HFFc6 (cell line): ENCODE measurements at places on chromosomes 3 and 15. TPM values are rescaled to one million over a fixed set of nuclear protein-coding genes. Genes with fewer than 3 reads are reported as not detected.

XIRP1 gene
- 0.02 TPM in 1 of 3 replicates, not detected in the others for total RNA-seq

ZDHHC19 gene
- total RNA-seq = not detected in 3 replicates

DNA sequence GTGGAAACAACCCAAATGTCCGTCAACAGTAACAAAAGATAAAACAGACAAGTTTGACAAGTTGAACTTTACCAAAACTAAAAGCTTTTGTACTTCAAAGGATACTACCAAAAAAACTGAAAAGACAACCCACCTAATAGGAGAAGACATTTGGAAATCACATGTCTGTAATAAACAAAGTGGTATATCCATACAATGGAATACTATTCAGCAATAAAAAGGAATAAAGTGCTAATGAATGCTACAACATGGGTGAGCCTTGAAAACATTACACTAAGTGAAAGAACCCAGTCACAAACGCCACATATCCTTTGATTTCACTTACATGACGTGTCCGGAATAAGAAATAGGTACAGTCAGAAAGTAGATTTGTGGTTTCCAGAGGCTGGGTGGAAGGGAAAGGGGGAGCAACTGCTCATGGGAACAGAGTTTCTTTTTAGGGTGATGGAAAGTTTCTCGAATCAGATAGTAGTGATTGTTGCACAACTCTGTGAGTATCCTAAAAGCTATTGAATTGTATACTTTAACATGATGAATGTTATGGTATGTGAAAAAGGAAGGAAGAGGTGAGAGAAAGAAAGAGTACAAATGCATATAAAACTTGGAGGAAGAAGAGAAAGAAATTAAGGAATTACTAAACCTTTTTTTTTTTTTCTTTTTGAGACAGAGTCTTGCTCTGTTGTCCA, 72.7 kb upstream of the ABHD2 start:
- peaks cover 14% of the 10 kb centered on the region for H3K36me3 ChIP-seq
- H3K27ac ChIP-seq = no peak overlapping the region
- H3K4me3 ChIP-seq = no peak overlapping the region
- peaks cover 43% of the 10 kb centered on the region for H3K4me1 ChIP-seq

DNA sequence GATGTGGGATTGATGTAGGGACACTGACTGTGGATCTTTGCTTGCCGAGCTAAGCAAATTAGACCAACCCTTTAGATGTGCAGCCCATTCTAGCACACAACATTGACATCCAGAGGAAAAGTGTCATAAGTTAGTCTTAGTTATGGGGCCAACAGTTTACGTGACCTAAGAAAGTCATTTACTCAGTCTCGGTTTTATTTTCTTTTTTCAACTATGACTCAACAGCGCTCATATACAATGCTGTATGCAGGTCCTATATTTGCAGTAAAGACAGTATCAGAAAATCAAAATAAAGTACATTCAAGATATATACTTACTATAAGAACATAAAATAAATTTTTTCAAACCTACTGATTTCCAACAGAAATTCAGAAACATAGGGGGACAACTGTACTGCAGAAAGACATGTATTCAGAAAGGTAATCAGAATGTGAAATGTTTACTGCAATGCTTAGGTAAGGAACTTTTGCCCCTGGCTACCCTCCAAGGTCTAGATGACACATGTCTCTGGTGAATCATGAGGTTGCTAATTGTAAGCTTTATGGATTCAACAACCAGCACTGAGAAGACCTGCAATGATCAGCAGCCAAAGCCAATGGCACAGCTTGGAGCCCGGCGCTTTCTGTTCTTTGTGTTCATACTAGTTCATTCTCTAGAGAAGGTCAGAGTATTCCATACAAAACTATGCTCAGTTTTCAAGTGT, 317.5 kb upstream of the CNTN6 start:
- H3K27ac ChIP-seq = no peak overlapping the region
- no peaks in the 10 kb centered on the region for H3K4me1 ChIP-seq
- no peaks in the 10 kb centered on the region for H3K27me3 ChIP-seq
- H3K36me3 ChIP-seq = no peaks in the 10 kb centered on the region

TMOD2 gene
- 12.1 to 13.9 TPM (median 12.6 TPM) in 3 replicates for total RNA-seq

- H3K27ac ChIP-seq = no peak overlapping the region
- H3K4me1 ChIP-seq = peaks cover 3% of the 10 kb centered on the region; the same call in 1 of the 2 replicates
- no peaks in the 10 kb centered on the region for H3K36me3 ChIP-seq
- H3K27me3 ChIP-seq = peaks cover 2% of the 10 kb centered on the region; the same call in 1 of the 2 replicates
Observed at GRCh38 chr3:195084746-195085145, 186.2 kb downstream of the XXYLT1 start.

ARIH1 gene
- 159 to 167 TPM (median 164 TPM) in 3 replicates for total RNA-seq

- H3K36me3 ChIP-seq = no peaks in the 10 kb centered on the region
- no peak overlapping the region for H3K4me3 ChIP-seq
- H3K27me3 ChIP-seq = peaks cover 9% of the 10 kb centered on the region
- DNase-seq = no peak
Observed at GRCh38 chr3:192433704-192434103, 293.6 kb downstream of the FGF12 start.

EFCC1 gene
- total RNA-seq = not detected in 3 replicates

PRTG gene
- 0.13 to 2.1 TPM (median 0.18 TPM) in 3 replicates for total RNA-seq

DNA sequence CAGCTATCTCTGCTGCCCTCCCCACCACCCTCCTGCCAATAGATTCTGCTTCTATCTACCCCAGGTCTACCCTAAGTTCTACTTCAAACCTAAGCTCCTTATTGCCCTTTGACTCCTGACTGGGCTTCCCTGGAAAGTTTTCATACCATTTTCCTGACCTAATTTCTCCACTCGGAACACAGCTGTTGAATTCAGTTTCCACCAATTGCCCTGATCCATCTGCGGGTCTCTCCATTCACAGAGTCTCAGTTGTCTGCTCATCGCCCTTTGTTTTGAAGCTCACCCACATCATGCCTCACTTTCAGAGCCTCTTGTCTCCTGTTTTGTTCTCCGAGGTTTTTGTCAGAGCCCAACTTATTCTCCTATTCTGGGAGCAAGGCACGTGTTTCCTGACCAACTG, 56.8 kb upstream of the ABI3BP start:
- H3K27ac ChIP-seq = no peak overlapping the region
- H3K4me1 ChIP-seq = peaks cover 7% of the 10 kb centered on the region; the same call in 1 of the 2 replicates
- H3K27me3 ChIP-seq = peaks cover 2% of the 10 kb centered on the region; the same call in 1 of the 2 replicates
- H3K36me3 ChIP-seq = peaks cover 13% of the 10 kb centered on the region

HGD gene
- 0.28 TPM in 1 of 2 replicates, not detected in the other for total RNA-seq

DNA sequence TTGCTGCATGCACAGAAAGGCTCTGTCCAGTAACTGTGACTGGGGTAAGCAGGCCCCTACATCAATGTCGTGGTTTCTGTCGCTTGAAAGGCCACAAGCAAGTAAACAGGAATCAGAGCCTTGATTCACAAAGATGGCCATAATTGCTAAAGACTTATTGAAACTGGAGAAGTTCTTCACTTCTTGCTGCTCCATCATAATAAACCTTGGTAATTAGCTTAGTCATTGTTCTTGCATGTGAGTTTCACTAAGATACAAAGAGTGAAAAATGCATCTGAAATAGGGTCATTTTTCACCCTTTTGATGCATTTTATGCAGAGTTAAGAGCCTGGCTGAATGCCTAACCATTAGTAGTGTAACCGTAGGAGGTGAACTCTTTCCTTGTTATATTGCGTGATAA, 3.2 kb downstream of the SEMA6D start:
- H3K4me1 ChIP-seq = peaks cover 32% of the 10 kb centered on the region
- no peak overlapping the region; the same call in 1 of the 2 replicates for H3K27ac ChIP-seq
- H3K36me3 ChIP-seq = no peaks in the 10 kb centered on the region

- no peaks in the 10 kb centered on the region for H3K36me3 ChIP-seq
- H3K27me3 ChIP-seq = peaks cover 17% of the 10 kb centered on the region
- peaks cover 29% of the 10 kb centered on the region for H3K4me1 ChIP-seq
- peak overlapping the region; percentile 79 for H3K4me3 ChIP-seq
Observed at GRCh38 chr3:64445109-64445943, 220.1 kb upstream of the PRICKLE2 start.

- H3K27ac ChIP-seq = no peak overlapping the region
- no peak for DNase-seq
- no peak overlapping the region for H3K4me3 ChIP-seq
- no peaks in the 10 kb centered on the region for H3K36me3 ChIP-seq
- no peaks in the 10 kb centered on the region; the same call in 1 of the 2 replicates for H3K27me3 ChIP-seq
Observed at GRCh38 chr15:39381517-39381916, 199.4 kb upstream of the THBS1 start.

DNA sequence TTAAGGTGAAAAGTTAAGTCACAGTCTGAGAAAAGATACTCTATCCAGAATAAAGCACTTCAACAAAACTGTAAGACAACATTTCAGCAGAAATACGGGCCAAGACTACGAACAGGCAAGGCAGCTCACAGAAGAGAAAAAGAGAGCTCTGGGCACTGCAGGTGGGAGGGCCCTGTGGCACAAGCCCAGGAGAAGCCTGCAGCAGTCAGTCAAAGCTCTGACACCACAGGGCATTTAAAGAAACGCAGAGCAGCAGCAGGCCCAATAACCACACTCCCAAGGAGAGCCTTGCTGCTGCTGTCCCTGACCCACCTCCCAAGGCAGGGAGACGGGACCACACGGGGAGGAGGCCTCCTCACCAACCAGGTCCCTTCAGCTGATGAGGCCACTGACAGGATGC, 19.2 kb downstream of the CHSY1 start:
- no peak for DNase-seq
- no peak overlapping the region for H3K4me3 ChIP-seq
- peaks cover 63% of the 10 kb centered on the region for H3K36me3 ChIP-seq
- H3K27ac ChIP-seq = no peak overlapping the region

- DNase-seq = no peak
- peaks cover 13% of the 10 kb centered on the region for H3K27me3 ChIP-seq
- no peak overlapping the region for H3K27ac ChIP-seq
- no peaks in the 10 kb centered on the region for H3K36me3 ChIP-seq
Observed at GRCh38 chr3:8403996-8404395, 97.6 kb upstream of the LMCD1 start.

DNA sequence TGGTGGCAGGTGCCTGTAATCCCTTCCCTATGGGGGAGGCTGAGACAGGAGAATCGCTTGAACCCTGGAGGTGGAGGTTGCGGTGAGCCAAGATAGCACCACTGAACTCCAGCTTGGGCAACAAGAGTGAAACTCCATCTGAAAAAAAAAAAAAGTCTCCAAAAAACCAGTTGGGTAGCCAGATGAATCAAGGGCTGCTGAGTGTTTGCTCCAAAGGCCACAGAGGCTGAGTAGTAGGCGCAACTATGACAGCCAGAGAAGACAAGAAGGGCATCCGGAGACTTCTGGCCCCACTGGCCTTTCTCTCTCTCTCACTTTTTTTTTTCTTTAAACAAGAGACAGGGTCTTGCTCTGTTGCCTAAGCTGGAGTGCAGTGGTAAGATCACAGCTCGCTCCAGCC, 131.8 kb downstream of the SMAD6 start:
- H3K27ac ChIP-seq = peak overlapping the region; percentile 75; the same call in 1 of the 2 replicates
- peaks cover 56% of the 10 kb centered on the region for H3K4me1 ChIP-seq
- H3K36me3 ChIP-seq = no peaks in the 10 kb centered on the region; the same call in 1 of the 2 replicates
- DNase-seq = no peak
- no peaks in the 10 kb centered on the region for H3K27me3 ChIP-seq

GRCh38 chr3:38102444-38102814, 34.5 kb downstream of the ACAA1 start:
- peaks cover 27% of the 10 kb centered on the region for H3K27me3 ChIP-seq
- H3K4me3 ChIP-seq = no peak overlapping the region
- no peak overlapping the region for H3K27ac ChIP-seq
- no peak for DNase-seq
- H3K4me1 ChIP-seq = no peaks in the 10 kb centered on the region

DNA sequence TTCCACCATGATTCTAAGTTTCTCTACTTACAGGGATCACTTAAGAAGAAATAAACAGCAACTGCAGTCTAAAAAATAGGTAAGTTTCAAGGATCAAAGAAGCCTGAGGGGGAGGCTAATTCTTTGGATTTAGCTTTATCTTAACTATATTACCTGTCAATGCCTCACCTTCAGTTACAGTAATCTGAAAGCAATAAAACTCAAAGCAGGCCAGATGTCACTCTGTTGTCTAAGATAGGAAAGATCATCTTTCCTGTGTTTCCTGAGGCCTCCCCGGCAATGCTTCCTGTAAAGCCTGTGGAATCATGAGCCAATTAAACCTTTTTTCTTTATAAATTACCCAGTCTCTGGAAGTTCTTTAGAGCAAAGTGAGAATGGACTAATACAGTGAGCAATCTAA, 60.2 kb downstream of the NPTN start:
- peaks cover 41% of the 10 kb centered on the region for H3K4me1 ChIP-seq
- no peak for DNase-seq
- peaks cover 27% of the 10 kb centered on the region for H3K36me3 ChIP-seq
- peaks cover 3% of the 10 kb centered on the region for H3K27me3 ChIP-seq

GRCh38 chr3:73284472-73284871, 223.0 kb downstream of the EBLN2 start:
- no peak overlapping the region for H3K4me3 ChIP-seq
- H3K4me1 ChIP-seq = no peaks in the 10 kb centered on the region
- peaks cover 15% of the 10 kb centered on the region for H3K27me3 ChIP-seq
- no peaks in the 10 kb centered on the region for H3K36me3 ChIP-seq
- DNase-seq = no peak

- H3K36me3 ChIP-seq = peaks cover 23% of the 10 kb centered on the region
- H3K27me3 ChIP-seq = no peaks in the 10 kb centered on the region
- peak overlapping the region; percentile 94 for H3K27ac ChIP-seq
- peak overlapping the region; percentile 70 for H3K4me3 ChIP-seq
- DNase-seq = no peak
Observed at GRCh38 chr3:192887047-192887446, 30.6 kb downstream of the MB21D2 start.

GRCh38 chr3:85427467-85427866, 468.7 kb downstream of the CADM2 start:
- no peaks in the 10 kb centered on the region for H3K36me3 ChIP-seq
- DNase-seq = no peak
- H3K27ac ChIP-seq = no peak overlapping the region
- no peak overlapping the region for H3K4me3 ChIP-seq

- H3K27ac ChIP-seq = peak overlapping the region; percentile 86
- peaks cover 82% of the 10 kb centered on the region for H3K4me1 ChIP-seq
- peak overlapping the region; percentile 51 for H3K4me3 ChIP-seq
- no peaks in the 10 kb centered on the region; the same call in 1 of the 2 replicates for H3K27me3 ChIP-seq
- H3K36me3 ChIP-seq = peaks cover 14% of the 10 kb centered on the region; the same call in 1 of the 2 replicates
Observed at GRCh38 chr15:82132096-82132495, 86.3 kb upstream of the MEX3B start.

DNA sequence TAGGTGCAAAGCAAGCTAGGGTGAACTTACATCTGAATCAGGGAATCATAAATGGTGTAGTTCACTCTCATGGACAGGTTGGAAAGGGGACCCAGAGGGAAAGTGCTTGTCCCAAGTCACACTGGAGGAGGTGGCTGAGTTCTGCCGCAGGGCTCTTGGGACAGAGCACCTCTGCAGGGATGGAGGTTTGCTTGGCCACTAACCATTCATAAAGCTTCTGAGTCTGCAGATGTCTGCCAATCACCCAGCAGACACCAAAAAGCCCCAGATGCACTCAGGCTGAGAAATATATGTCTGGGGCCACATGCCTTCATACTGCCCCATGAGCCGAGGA, 17.9 kb upstream of the RTP2 start:
- peaks cover 33% of the 10 kb centered on the region for H3K36me3 ChIP-seq
- H3K27me3 ChIP-seq = no peaks in the 10 kb centered on the region
- no peak for DNase-seq
- H3K4me1 ChIP-seq = peaks cover 7% of the 10 kb centered on the region; the same call in 1 of the 2 replicates
